Urothelium cell line (cell line): ENCODE measurements at places on chromosomes 2 and 18.

DNA sequence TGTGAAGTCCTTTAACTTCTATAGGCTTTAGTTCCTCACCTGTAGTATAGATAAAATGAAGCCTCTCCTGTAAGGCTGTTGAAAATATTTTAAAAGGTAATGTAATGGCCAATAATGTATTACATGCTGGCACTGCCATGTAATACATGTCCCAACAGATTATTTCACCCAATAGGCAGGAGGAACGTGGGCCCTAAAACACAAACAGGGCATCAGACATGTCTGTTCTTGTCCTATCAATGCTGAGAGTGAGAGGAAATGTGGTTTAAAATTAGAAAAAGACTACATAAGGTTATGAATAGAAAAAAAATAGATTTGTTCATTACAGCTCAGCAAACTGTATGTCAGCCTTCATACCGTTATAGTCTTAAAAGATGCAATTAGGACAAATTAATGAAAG lies 492.7 kb upstream of the DDX18 start:
- no peak for DNase-seq

DNA sequence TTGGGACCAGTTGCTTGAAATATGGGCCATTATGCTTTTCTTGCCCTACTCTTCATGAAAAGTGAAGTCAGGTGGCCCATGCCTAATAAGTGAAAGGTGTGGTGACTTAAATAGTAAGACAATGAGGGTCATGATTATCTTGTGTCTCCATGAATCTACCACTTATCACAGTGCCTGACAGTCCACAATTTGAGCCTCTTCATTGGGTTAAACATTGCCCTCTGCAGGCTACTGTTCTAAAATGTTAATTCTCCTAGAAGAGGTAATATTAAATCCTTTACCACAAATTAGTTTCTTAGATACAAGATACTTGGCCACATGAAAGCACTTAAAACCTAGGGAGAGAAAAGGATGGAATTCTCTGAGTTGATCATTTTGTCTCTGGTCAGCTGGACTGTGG lies 4.0 kb downstream of the EGR4 start:
- no peak for DNase-seq

DNA sequence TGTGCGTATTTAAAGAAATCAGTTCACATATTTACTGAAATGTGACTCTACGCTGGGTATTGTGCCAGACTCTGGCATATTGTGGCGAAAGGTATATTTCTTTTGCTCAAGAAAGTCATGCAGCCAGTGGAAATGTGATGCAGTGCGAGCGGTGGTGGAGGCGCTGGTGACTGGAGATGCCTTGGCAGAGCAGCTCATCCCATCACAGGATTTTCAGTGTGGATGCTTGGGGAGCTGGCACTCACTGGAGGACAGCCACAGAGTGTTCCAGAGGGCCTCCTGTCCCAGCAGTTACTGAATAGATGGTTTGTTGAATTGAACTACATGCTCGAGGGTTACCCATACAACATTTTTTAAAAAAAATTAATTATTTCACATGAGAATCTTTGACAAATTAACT lies 117.6 kb downstream of the ZNF407 start:
- DNase-seq = no peak

DNA sequence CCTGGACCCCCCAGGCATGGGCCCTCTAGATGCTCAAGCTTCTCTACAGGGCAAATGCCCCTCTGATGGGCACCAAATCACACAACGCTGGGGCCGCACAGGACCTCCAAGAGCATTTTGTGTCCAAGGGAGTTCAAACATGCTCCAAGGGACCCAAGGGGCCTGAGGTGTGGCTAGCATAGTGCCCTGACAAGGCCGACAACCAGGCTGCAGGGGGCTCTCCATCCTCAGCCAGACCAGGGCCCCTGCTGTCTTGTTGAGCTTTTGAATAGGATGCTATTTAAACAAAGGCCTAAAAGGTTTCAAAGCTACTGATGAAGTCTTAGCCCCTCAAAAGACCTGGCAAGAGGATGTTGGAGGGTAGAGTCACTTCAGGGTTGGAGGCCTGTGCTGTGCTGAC lies 33.1 kb downstream of the EN1 start:
- DNase-seq = no peak

GRCh38 chr18:25244170-25244569 lies 107.8 kb downstream of the ZNF521 start:
- no peak for DNase-seq

GRCh38 chr2:216650626-216651257 lies 17.5 kb downstream of the IGFBP2 start:
- DNase-seq = no peak

- no peak for DNase-seq
Observed at GRCh38 chr2:234020332-234020731, 30.2 kb upstream of the SPP2 start.

GRCh38 chr2:215397632-215398341 lies 38.1 kb downstream of the FN1 start:
- DNase-seq = no peak

- DNase-seq = no peak
Observed at GRCh38 chr2:239014458-239015217, 166.8 kb downstream of the TWIST2 start.
